ENCODE measurements at places on chromosomes 7 and 10. TPM values are rescaled to one million over a fixed set of nuclear protein-coding genes. Genes with fewer than 3 reads are reported as not detected.

Gene HMX2
- 6.0 TPM for total RNA-seq

Gene PLAU
- total RNA-seq: 169 TPM

Gene ANKRD61
- total RNA-seq: not detected

Gene FXYD4
- not detected for total RNA-seq

Gene HMX3
- 5.0 TPM for total RNA-seq

DNA sequence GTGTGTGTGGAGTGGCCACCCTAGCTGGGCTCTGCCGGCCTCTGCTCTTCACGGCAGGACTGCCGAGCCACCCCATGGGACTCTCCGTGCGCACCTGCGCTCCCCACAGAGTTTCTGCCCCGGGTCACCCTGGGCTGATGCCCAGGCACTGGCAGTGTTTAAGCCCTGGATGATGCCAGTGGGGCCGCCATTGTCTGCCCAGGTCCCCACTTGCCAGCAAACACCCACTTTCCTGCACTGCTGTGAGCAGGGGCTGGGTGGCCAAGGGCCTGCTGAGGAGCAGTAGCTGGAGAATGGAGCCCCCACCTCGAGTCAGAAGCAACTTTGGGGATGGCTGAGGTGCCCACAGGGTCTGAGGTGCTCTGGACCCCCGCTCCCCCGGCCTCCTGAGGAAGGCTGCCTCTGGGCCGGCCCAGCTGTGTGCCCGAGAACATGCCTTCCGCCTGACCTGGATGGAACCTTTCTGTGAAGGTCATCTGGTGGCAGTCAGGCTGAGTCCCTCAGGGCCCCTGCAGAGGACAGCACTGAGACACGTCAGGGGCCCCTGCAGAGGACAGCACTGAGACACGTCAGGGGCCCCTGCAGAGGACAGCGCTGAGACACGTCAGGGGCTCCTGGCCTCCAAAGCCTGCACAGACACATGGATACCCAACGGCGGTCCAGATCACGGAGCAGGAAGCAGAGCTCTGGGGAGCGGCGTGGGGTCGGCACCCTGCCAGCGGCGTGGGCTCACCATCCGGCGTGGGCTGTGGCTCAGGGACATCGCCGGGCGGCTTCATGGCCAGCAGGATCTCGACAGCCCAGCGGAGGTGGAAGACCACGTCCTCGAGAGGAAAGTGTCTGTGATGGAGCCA, 62.0 kb downstream of the CFAP46 start:
- no peak for DNase-seq

DNA sequence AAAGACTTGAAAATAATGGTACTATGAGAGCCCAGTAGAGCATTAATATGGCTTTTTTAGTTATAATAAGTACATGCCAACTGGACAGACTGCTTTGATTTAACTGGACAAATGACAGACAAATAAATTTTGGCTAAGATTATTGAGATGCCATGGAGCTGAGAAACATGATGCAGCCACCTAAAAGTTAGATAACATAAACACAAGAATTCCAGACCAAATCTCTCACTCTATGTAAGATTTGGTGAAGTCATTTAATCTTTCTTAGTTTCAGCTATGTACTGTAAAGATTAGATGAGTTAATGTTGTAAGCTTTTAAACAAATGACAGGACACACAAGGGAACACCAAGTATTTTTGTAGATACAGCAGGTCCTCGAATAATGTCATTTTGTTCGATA, 118.2 kb downstream of the CACNA2D1 start:
- DNase-seq: no peak

- no peak for DNase-seq
Measured at GRCh38 chr7:18117482-18117881, 89.8 kb upstream of the PRPS1L1 start.

DNA sequence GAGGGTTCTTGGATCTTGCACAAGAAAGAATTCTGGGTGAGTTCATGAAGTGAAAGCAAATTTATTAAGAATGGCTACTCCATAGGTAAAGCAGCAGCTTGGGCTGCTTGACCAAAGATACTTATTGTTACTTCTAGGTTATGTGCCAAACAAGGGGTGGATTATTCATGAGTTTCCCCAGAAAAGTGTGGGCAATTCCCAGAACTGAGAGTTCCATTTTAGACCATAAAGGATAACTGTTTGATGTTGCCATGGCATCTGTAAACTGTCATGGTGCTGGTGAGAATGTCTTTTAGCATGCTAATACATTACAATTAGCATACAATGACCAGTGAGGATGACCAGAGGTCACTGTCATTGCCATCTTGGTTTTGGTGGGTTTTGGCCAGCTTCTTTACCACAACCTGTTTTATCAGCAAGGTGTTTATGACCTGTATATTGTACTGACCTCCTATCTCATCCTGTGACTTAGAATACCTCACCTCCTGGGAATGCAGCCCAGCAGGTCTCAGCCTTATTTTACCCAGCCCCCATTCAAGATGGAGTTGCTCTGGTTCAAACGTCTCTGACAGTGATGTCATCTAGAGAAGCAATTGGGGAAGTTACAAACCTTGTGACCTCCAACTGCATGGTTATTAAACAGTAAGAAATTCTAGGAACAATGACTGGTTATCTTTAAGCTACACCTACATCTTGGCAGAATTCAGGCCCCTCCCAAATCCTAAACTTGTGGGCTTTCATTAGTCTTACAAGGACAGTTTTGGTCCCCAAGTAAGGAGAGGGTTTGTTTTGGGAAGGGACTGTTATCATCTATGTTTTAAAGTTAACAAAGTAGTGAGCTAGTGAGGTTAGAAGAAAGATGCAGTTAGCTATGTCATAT, 48.0 kb upstream of the INHBA start:
- no peak for DNase-seq

- no peak for DNase-seq
Measured at GRCh38 chr10:83367036-83367435, 772.3 kb upstream of the GHITM start.

DNA sequence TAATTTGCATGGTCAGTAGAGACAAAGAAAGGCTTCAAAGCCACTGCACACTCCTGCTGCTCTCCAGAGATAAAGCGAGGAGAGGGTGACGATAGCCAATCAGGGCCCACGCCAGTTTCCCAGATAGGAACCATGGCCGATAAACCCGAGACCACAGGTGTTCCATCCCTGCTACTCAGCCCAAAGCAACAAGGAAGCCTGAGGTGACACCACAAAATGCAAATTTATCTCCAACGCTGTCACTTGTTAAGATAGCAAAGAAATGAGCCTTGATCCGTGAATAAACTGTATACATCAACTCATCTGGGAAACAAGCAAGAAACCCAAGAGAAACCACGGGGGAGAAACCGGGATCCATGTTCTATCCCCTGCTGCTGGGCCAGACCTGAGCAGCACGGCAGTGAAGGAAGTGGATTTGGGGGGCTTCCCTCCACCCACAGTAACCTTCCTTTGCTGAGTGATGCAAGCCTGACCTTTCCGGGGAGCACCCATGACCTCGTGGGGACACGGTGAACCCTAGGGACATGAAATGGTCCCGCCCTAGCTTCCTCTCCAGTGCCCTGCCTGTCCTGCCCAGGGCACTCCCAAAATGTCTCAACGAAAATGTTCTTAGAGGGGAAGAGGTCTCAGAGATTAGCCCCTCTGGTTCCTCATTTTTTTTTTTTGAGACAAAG, 164.6 kb downstream of the PTPRN2 start:
- DNase-seq: no peak

- no peak for DNase-seq
Measured at GRCh38 chr10:15805395-15806058, 54.8 kb downstream of the MINDY3 start.

DNA sequence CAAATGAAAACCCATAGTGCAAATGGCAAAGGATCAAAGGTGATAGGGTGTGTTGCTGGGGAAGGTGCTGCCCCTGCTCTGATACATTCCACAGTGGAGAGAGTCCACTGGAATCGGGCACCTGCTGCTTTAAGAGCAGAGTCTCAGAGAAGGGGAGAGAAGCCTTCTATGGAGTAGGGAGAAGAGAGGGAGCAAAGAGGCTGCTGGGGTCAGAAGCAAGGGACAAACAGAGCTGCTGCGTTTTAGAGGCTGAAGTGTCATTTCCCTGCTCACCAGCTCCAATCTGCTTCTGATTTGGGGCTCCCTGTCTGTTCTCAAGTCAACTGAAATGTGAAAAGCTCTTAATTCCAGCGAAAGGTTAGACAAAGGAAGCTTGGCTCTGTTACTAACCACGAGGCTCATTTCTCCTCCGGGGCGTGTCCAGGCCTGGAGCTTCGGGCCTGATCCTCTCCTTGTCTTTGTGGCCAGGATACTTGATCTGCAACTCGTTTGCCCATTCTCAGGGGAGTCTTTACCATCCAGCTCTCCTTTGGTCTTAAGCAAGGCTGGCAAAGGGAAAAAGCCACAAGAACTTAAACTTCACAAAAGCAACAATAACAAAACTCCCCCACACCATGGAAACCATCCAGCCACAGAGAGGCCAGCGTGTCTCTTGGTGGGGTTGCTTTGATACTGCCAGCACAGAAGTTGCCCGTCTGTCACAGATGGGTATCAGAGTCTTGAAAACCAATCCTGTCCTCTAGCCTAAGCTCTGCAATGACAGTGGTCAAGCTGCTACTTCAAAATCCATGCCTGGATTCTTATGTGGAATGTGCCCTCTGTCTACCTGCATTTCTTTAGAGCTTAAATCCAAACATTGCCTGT, 692.6 kb downstream of the SUGCT start:
- DNase-seq: peak; percentile 55

GRCh38 chr7:22601812-22602565, 102.0 kb upstream of the STEAP1B start:
- DNase-seq: peak; percentile 30

DNA sequence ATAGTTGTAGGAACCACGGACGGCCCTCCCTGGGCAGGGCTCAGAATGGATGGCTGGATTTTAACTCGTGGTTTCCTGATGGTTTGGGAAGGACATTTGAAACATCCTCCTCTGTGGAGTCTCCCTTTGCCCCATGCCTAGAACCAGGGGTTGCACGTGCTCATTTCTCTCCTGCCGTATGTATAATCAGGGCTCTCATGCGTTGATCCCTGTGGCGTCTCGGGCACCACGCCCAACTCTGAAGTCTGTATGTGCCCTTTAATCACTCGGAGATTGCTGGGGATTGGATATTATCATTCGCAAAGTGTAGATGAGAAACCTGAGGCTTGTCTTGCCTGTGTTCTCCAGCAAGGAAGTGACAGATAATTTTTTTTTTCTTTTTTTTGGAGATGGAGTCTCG, 257.1 kb downstream of the CAMK1D start:
- DNase-seq: no peak

DNA sequence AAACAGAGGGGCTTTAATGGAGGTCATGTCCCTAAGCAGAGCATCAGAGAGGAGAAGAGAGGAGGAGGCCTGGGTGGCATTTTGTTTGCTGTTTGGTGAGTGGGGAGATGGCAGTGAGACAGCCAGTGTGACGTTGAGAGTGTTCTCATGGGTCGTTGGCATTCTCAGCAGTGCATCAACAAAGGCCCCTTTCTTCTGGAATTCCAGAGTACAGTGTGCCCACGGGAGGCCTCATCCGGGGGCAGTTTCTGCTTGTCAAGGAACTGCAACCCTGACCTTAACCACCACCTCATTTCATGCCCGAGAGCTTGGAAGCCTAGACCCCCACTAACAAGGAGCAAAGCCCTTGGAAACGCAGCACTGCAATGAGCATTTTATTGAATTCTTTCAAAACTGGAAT, 92.9 kb downstream of the CELF2 start:
- no peak for DNase-seq

DNA sequence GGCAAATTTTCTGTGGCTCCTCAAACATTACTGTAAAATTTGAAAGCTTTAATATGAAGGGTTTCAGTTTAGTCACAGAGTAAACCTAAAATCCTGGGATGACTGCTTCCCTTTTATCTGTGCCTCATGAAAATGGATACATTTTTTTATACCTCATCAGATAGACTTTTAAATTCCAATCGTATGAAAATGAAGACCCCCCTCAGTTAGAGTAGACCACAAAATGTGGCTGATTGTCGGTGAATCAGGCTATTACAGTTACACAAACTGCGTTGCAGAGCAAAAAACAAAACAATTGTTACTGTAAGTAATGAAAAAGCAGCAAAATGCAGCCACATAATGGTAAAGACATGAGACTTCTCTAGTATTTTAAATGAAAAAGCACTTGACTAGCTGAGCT, 296.2 kb downstream of the CNTNAP2 start:
- no peak for DNase-seq

DNA sequence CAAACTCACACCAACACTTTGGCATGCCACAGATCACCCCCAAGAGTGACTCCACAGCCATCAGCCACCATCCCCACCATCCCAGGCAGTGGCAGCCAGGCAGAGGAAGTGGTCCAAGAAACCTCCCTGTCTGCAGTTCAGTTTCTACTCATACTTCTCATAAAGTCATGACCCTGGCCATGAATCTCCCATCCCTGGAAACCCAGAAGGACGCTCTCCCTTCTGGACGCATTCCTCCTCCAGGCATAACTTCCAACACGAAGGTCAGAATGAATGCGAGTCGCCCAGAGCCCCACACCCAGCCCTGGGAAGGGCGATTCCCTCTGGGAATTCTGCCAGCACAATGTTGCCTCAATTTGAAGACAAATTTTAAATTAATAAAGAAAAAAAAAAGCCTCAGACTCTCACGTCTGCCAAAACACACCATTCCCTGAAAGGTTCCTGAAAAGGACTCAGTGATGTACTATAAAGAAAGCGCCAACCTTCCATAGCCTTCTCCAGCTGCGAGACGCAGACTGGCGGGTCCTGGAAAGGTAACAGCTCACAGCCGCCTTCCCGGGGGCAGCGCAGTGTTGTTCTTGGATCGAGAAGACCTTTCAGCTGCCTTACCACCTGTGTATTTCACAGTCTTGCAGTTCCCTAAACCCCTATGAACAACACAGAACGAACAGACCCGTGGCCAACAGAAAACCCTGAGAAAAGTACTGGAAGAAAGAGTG, 307.6 kb downstream of the FRMD4A start:
- DNase-seq: no peak

- no peak for DNase-seq
Measured at GRCh38 chr10:28545967-28546644, 13.2 kb downstream of the WAC start.

DNA sequence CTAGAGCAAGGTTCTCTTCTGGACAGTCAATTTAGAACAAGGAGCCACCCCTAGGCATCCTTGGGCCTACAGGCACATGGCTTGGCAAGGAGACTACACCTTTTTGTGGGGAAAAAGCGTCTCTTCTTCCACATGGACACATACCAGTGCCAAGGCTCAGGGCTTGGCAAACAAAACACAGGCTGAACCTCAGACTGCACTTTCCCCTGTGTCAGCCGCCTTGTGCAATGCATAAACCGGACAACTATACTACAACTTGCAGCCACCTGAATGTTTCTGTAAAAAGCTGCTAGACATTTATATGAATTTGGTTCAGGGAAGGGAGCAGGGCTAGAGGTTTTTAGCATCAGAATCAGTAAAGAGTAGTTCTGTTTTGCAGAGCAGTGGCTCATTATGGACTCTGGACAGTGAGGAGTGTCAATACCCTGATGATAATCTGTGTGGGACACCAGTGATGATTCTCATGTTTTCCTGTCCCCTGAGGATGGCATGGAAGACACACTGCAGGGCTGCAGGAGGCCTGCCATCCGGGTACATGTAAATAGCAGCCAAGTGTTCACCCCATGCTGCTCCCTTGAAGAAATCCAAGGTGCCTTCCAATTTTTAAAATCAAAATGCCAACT, 118.9 kb downstream of the GATA3 start:
- DNase-seq: no peak

GRCh38 chr10:65350611-65351010, 1575.2 kb upstream of the LRRTM3 start:
- DNase-seq: no peak
